ENCODE measurements at places on chromosomes 16 and 17. TPM values are rescaled to one million over a fixed set of nuclear protein-coding genes. Genes with fewer than 3 reads are reported as not detected.

DNA sequence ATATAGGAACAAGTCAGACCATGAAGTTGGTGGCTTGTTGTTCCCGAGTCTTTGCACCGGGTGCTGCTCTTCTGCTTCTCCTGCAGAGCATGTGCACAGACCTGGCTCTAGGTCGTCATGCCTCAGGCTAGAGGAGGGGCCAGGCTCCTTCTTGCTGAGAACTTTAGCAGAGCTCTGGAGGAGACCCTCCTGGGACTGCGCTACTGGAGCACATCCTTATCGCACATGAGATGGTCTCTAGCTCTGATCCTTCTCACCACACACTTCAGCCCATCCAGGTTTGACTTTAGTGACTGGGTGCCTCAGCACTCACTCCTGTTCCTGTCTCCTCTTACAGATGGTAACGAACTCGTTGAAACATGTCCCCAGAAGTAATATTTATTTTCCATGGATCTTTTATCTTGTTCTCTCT, 14.9 kb downstream of the FOXK2 start:
- no peak for DNase-seq

- no peak for DNase-seq
Measured at GRCh38 chr16:52501746-52502145, 45.2 kb downstream of the TOX3 start.

DNA sequence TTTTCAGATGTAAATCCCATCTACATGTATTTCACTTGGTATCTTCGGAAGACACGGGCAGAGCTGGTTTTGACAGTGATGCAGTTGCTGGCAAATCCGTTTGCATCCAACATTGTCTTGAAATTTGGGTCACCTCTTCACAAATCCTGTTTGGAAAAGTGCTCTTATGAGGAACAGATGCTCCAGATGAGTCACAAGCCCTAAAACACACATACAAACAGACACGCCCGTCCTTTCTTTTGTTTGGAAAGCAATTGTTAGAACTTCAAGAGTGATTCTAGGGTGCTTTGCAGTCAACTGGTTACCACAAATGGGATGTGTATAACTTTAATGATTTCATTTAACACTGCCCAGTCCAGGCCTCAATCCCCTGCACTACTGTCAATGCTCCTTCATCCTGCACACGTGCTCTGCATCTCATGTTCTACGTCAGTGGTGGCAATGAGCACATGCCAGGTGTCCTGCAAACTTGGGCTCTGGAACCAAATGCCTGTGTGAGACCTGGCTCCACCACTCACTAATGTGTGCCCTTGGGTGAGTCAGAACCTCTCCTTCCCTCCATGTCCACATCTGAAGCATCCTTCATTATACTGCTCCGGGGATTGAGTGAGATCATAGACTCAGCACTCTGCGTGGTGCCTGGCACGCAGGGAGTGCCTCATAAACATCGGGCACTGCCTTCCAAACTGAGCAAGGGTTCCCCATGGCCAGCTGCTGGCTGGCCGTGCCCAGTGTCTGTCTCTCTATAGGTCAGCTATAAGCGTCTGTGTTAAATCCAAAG, 19.3 kb upstream of the FOXF1 start:
- no peak for DNase-seq

DNA sequence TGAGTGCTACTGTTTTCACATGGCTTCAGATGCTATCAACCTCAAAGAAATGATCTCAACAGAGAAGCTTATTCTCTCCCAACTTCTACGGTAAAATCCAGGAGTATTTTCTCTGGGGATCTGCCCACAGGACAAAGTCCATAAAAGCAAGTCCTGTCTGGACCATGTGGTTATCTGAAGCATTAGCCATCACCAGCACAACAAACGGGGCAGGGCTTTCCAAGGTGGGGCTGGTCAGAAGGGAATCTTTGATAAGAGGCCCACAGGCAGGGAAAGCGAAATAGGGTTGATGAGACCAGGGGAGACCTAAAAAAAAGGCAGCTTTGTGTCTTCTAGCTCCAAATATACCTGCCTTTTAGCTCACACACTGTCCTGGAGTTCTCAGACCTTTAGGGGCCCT, 38.7 kb upstream of the CACNG3 start:
- no peak for DNase-seq

Gene SRP68
- 60.8 TPM for total RNA-seq

DNA sequence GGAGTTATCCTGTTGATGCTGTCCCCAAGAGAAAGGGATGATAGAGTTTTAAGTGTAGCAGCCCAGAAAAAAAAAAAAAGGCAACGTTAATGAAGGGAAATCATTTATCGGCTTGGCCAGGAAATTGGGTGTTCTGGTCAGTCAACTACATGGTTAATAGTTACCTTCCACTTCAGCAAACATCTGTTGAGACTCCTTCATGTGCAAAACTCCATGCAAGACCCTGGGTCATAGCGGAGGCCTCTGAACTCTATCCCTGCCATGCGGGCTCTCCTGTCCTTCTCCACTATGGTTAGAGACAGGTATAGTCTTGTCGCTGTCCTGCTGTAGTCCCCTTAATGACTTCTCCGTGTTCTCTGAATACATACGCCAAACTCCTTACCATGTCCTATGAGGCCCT, 3.5 kb upstream of the LYRM9 start:
- no peak for DNase-seq

- no peak for DNase-seq
Measured at GRCh38 chr16:55948230-55948629, 73.1 kb upstream of the CES5A start.

DNA sequence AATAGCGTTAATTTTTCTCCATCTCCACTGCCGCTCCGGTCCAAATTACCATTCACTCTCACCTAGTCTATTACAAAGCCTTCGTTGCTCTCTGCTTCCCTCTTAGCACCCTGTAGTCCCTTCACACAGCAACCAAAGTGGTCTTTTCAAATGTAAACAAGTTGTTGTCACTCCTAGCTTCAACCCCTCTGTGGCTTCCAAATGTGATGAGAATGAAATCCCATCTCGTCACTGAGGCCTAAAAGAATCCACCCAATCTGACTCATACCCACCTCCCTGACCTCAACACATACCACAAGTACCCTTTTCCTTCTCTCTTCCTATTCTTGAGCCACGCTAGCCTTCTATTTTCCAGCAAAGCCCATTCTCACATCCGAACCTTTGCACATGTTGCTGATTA, 2.2 kb upstream of the PELP1 start:
- DNase-seq: no peak

- DNase-seq: no peak
Measured at GRCh38 chr17:2388020-2388682, 12.7 kb downstream of the MNT start.

Gene TAT
- total RNA-seq: not detected

DNA sequence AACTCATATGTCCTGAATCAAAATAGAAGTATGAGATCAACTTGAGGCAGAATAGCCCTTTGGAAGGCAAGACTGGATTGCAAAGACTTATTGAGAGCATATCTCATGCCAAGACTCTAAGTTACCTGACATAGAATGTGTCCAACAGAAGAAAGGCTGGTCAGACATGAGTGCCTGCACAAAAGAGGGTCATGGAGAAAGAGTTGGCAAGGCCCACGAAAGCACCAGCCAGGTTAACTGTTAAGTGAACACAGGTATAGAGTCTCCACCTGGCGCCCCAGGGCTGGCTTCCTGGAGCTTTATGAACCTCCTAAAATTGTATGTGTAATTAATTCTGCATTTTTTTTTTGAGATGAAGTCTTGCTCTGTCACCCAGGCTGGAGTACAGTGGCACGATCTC, 71.0 kb downstream of the CMC2 start:
- DNase-seq: no peak

DNA sequence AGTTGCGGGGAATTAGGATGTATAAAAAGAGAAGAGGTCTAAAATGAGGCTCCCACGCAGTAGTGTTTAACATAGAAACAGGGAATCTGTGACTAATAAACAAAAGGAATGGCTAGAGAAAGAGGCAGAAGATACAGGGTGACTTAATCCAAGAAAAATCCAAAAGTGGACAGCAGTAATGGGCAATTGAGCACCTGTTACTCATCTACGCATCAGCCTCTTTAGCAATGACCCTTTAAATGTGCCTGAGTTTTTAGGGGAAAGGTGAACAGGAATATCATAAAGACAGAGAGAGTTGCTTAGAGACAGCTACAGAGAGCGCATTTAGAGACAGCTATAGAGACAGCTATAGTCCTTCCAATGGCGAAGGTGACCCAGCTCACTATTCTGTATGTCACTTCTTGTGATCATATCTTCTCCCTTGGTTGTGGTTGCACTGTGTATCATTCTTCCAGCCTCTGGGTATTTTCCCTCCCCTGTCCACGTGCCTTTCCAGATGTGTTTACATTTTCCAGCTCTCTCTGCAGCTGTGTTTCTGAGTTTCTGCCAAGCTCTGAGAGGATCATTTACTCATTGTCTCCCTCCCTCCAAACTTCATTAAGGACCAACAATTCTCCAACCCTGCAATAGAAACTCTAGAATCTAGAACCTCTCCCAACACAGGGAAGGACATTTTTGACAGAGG, 61.5 kb downstream of the MYOCD start:
- peak; percentile 60 for DNase-seq
